Kidney (tissue), 22 donors: ENCODE measurements at places on chromosomes 4 and X. TPM values are rescaled to one million over a fixed set of nuclear protein-coding genes. Genes with fewer than 3 reads are reported as not detected.
A peak's percentile ranks its signal among the peaks of the same experiment; 100 is the strongest.

DNA sequence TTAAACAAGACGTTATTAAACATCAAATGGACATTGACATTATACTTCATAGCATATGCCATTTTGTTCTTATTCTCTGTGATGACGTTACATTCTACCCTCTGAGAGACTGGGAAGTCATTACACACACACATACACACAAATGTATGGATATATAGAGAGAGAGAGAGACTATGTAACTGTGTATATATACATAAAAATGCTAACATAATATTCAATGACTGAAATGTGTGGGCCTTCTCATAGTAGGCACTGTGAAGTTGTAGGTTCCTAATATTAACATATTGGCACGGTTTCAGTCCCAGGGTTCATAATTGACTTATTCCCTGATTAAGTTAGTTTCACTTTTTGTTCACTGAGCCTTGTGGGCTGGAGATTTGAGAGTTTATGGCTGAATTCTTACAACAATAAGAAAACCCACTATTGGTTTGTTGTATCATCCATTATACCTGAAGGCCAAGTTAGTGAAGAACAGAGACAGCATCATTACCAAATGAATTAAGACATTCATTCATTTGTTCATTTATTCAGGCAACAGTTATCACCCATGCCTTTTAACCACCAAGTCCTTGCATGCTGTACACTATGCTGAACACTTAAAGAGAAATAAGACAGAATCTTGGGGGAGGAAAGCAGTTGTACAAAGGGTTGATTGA is 68.5 kb downstream of the GAB1 start:
- DNase-seq, result no peak

DNA sequence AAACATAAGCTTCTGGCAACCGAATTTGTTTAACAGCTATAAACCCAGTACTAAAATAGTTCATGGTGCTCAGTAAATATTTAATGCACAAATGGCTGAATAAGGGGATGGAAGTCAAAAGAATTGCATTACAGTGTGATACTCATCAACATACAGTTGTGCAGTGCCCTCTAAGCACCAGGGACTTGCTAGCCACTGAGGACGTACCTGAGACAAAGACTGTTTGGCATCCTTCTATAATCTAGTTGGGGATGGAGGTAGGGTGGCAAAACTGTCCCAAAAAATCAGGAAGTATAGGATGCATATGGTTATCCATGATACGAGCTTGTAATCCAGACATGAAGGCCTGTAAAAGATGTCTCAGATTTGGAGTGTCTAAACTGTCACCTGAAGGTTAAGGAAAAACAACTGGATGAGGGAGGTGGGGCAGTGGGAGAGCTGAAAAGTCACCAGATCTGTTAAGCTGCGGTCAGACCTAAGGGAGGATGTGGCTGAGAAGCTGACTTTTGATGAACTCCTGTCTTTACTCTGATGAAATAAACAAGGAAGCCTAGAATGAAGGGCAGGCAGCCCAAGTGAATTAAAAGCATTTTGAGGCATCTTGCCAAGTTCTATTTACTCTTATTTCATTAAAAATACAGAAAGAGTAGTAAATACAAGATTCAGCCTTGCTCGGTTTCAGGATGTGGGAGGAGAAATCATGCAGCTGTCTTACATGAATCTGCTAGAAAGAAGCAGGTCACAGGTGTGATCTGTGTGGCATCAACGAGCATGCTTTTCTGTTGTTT is 12.0 kb upstream of the CD38 start:
- DNase-seq, result peak; percentile 32

- no peak for DNase-seq
Observed at GRCh38 chr4:153969542-153969941, 180.7 kb upstream of the SFRP2 start.

- DNase-seq, result no peak
Observed at GRCh38 chrX:73944563-73944908, 359.4 kb upstream of the ZCCHC13 start.

SULT1E1 gene
- 1.4 TPM for total RNA-seq
